Fibroblast of mammary gland (primary cell): ENCODE measurements at places on chromosomes 13 and 19.

DNA sequence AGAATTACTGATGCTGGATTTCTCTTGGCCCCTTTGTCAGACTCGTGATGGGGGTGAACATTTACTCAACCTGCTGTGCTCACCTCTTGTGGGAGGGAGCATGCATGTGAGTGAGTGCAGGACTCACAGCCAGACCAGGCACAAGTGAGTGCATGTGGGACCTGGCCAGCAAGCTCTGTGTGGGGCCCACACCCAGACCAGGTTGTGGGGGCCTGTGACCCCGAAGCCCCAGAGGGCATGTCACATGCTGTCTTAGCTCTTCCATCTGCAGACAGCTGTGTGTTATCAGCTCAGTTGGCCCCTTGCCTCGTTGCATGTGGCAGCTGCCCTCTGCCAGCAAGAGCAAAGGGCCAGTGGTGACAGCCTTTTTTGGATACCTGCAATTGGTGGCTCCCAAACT is 614.4 kb downstream of the GPC5 start:
- no peak for DNase-seq

GRCh38 chr13:36872621-36873020 is 47.4 kb downstream of the SMAD9 start:
- DNase-seq = no peak

DNA sequence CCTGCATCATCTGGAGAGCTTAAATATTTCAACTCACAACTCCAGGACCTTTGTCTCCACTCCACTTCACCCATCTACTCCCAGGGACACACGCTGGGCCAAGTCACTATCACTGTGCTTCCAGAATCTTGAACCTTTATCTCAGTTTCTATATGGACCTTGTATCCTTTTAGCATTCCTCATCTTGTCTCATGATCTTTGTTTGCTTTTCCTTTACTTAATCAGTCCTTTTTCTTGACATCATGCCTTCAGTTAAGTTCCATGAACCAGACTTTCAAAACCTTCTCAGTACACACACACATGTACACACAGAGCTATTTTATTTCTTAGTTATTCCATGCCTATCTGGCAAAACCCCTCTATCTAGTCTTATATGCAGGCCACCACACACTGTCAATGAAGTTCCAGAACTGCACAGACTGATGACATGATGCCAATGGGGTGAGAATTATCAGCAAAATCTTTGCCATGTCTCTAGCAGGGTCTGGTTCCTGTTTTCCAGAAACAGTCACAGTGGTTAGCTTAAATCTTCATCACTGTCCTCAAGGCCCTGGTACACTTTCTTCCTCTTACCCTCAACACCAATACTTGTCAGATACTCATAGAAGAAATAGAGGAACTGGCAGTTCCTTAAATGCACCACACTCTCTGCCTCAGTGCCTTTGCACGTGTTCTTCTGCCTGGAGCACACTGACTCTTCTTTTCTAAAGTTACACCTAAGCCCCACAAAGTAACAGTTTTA is 77.6 kb upstream of the STARD13 start:
- DNase-seq = no peak

GRCh38 chr19:17419154-17419620 is 660 bp upstream of the MVB12A start:
- DNase-seq = no peak

GRCh38 chr13:79919091-79919490 is 421.8 kb downstream of the SPRY2 start:
- no peak for DNase-seq

- DNase-seq = no peak
These were observed 68.9 kb downstream of the DCLK1 start for GRCh38 chr13:36062249-36062648.

DNA sequence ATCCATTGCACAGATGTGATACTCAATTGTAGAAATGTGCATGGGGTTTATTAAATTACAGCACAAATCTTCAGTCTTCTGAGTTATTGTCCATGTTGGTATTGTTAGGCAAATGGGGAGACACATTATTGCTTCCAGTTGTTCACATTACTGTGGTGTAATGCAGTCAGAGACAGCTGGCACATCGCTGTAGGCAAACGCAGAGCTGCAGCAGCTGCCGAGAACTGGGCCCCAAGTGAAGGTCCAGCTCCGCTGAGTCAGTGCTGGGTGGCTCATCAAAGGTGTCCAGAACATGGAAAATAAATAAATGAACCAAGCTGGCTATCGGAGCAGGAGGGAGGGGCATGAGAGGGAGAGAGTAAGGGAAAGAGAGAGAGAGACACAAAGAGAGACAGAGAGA is 299.1 kb upstream of the OBI1 start:
- DNase-seq = no peak

DNA sequence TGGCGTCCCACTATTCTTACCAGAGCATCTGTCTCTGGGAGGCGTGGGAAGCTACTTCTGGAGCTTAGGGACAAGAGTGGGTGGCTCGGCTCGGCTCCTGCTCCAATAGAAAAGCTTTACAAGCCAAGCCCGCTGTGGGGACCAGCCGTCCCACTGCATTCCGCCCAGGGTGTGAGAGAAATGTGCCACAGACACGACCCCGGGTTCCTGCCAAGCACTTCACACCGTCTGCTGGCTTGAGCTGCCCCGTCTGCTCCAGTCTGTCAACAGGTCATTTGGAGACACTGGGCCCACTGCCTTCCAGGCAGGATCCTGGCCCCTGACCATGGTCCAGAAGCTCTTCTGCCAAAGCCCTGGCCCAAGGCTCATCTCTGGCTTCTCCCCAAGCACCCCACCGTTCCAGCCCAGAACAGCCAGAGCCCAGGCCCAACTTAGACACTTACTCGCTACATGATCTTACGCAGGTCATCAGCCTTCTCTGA is 6.5 kb upstream of the FKRP start:
- no peak for DNase-seq

DNA sequence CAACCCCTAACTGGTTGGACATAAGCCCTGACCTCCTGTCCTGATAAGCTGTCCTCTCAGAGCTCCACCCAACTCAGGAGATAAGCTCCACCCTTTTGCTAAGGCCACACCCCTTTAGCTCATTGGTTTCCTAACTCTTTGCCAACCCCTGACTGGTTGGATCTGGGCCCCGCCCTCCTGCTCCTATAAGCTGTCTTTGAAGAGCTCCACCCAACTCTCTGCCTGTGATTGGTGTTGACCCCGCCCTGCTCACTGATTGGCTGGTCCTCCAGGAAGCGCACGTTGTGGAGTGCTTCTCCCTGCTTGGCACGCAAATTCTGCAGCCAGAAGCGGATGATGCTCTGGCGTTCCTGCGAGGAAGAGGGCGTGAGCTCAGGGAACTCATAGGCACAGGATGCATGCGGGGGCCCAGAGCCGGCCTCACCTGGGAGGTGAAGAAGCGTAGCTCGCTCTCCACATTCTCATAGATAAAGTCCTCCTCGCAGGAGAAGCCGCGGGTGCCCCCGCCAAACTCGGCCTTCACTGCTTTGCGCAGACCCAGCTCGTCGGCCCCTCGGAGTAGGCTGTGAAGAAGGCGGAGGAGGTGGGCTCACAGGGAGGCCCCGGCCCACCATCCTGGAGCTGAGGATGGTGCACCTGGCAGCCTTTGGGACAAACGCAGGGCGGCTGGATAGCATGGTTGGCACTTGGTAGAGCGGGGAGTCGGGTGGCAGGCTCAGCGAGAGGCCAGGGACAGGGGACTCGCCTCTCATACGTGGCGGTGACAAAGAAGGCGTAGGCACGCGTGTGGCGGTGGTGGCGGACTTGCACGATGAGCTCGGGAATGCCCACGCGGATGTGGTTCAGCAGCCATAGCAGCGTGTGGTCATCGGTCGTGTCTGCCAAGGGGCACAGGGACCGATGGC is 1.7 kb downstream of the ANO8 start:
- peak; percentile 63 for DNase-seq

DNA sequence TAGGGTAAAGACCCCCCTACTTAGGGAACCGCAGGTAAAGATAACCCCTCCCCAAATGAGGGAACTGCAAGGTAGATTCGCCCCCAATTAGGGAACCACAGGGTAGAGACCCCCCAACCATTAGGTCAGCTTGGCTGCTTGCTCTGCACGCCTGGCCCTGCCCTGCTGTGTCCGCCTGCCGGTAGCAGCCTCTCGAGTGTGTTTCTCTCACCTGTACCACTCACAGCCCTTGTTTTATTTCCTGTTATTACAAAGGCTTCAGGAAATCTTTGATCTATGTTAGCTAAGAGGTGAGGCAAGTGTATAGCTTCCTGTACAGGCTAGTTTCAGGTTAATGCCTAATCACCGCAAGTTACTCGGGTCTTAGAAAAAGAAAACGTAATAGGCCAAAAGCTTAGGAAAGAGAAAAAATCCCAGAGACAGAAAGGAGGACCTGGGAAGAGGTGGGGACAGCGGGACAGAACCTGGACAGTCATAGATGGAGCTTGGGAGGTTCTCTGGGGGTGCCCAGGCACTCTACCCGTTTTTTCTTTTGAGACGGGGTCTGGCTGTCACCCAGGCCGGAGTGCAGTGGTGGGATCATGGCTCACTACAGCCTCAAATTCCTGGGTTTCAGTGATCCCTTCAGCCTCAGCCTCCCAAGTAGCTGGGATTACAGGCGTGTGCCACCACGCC is 23.1 kb upstream of the EIF3G start:
- no peak for DNase-seq

GRCh38 chr13:95361686-95362085 is 60.4 kb upstream of the ABCC4 start:
- no peak for DNase-seq

GRCh38 chr13:55937180-55937579 is 1203.5 kb upstream of the PRR20A start:
- no peak for DNase-seq

DNA sequence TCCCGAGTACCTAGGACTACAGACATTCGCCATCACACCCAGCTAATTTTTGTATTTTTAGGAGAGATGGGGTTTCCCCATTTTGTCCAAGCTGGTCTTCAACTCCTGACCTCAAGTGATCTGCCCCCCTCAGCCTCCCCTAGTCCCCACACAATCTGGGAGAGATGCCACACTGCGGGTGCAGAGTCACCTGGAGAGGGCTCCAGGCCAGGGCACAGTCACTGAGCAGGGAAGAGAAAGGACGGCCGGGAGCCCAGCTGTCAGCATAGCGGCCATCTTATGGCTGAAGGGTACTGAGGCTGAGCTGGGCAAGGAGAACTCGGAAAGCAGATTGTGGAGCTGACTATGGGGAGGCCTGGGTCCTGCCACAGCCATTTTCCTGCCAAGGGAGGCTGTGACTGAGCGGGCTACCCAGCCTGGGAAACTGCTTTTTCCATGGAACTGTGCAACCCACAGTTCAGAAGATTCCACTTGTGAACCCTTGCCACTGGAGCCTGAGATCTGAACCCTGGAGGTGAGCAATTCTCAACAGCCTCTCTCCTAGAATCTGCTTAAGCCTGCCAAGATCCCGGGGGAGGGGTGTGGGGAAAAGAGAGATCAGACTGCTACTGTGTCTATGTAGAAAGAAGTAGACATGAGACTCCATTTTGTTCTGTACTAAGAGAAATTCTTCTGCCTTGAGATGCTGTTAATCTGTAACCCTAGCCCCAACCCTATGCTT is 109.2 kb downstream of the ZNF486 start:
- DNase-seq = no peak

DNA sequence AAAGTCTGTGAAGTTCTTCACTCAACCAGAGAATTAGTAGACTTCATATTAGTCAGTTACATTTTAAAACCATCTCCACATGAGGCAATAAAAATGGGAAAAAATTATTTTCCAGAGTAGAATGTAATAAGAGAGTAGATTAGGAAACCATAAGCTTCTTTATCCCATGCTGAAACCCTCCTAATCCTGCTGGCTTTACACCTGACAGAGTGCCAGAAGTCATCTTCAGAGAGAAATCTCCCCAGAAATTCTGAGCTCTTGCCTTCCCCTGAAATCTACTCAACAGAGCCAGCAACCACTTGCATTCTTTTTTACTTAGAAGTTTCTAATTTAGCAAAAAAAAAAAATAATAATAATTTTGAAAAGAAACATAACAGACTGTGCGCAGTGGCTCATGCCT is 279.9 kb downstream of the NHLRC3 start:
- no peak for DNase-seq

DNA sequence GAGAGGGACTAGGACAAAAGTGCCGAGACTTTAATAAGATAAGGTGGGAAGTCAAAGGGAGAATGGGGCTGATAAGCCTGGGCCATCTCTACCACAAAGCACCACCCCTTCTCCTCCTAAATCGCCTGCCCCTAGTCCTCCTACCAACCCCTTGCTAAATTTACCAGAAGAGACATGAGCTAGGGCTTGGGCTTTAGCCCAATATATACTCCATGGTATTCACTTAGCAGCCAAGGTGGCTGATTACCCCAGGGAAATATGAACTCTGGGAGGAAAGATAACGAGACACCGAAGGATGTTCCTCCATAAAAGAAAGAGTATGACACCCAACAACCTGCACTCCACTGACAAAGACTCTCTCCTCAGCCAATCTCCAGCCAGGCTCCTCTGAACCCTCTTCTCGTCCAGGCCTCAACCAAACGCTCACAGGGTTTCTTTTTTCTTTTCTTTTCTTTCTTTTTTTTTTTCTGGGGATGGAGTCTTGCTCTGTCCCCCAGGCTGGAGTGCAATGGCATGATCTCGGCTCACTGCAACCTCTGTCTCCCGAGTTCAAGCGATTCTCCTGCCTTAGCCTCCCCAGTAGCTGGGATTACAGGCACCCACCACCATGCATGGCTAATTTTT is 610.2 kb downstream of the UQCRFS1 start:
- no peak for DNase-seq

- DNase-seq = no peak
These were observed 268.2 kb downstream of the SHISA2 start for GRCh38 chr13:25783601-25784024.

- peak; percentile 46 for DNase-seq
These were observed 322.8 kb upstream of the EDNRB start for GRCh38 chr13:78241278-78241919.

DNA sequence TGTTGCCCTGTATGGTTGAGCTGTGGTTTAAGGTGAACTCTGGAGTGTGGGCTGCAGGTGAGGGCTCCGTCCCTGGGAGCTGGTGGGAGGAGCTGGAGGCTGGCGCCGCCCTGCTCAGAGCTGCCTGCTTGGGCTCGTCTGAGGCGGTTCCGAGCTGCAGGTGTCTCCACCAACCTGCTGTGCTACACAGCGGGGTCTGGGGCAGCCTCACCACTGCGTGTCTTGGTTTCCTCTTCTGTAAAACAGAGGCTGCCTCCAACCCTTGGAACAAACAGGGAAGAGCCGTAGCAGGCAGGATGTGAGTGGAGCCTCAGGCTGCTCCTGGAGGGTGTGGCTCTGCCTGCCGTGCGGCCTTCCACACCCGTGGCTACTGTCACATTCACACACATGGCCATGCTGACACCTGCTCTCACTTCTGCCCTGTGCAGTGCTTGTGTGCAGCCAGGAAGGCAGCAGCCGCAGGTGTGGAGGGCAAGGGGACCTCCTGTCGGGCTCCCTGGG is 21.4 kb downstream of the NAXD start:
- DNase-seq = no peak

DNA sequence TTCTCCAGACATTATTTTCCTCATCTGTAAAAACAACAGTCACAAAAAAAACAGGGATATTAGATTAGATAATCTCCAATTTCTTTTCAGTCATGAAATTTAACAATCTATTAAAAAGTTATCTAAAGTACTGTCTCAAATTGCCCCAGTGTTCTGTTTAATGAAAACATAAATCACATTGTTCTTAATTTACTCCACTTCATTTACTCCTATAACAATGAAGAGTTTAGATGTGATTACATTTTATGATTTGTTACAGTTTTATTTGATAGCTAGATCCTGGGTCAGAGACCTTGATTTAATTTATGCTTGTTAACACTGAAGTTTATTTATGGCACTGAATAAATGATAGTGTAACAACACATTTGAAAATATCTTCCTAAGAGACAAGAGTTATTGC is 230.2 kb upstream of the TRPC4 start:
- no peak for DNase-seq

- no peak for DNase-seq
These were observed 441.5 kb upstream of the PCDH20 start for GRCh38 chr13:61857198-61857597.
